Astrocyte (in vitro differentiated cells and primary cell): ENCODE measurements at places on chromosomes 3 and 15. TPM values are rescaled to one million over a fixed set of nuclear protein-coding genes. Genes with fewer than 3 reads are reported as not detected.

DNA sequence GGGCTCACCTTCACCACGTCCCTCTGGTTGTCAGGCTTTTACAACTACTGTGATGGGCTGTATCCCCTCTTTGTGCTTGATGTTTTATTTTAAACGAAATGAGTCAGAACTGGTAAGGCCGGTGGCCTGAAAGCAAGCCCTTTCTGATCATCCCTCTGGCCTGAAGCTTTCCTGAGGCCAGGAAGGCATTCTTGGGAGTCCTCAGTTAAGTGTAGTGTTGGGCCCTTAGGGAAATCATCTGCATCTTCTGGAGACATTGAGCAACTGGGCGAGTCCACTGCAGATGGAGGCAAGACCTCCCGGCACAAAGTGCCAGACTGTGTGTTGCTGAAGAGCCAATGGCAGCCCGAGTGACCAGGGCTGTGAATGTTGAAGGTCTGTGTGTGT lies 33.0 kb upstream of the AMOTL2 start:
- no peaks in the 10 kb centered on the region for H3K36me3 ChIP-seq
- no peak overlapping the region for H3K27ac ChIP-seq
- no peak for DNase-seq
- H3K4me3 ChIP-seq: peak overlapping the region; percentile 57
- H3K4me1 ChIP-seq: peaks cover 14% of the 10 kb centered on the region

The CCR8 gene
- total RNA-seq: not detected in 2 replicates

The PLS1 gene
- total RNA-seq: 6.0 and 7.8 TPM in 2 replicates

- H3K36me3 ChIP-seq: no peaks in the 10 kb centered on the region
- no peak overlapping the region for H3K27ac ChIP-seq
- DNase-seq: no peak
- no peak overlapping the region for H3K4me3 ChIP-seq
- no peaks in the 10 kb centered on the region for H3K27me3 ChIP-seq
Measured at GRCh38 chr3:30819067-30819798, 75.2 kb downstream of the GADL1 start.

The MYO5A gene
- 47.6 and 47.7 TPM in 2 replicates for total RNA-seq

- H3K27ac ChIP-seq: no peak overlapping the region
- no peak overlapping the region for H3K4me3 ChIP-seq
- H3K4me1 ChIP-seq: peaks cover 8% of the 10 kb centered on the region
- H3K36me3 ChIP-seq: peaks cover 4% of the 10 kb centered on the region
- H3K27me3 ChIP-seq: no peaks in the 10 kb centered on the region
Measured at GRCh38 chr15:89128320-89129122, 40.3 kb downstream of the ABHD2 start.

GRCh38 chr3:128931046-128931445 lies 51.6 kb downstream of the ACAD9 start:
- H3K4me3 ChIP-seq: no peak overlapping the region
- H3K27ac ChIP-seq: no peak overlapping the region
- no peaks in the 10 kb centered on the region for H3K4me1 ChIP-seq
- H3K27me3 ChIP-seq: peaks cover 5% of the 10 kb centered on the region
- DNase-seq: no peak

The RAD18 gene
- total RNA-seq: 6.0 and 6.5 TPM in 2 replicates

DNA sequence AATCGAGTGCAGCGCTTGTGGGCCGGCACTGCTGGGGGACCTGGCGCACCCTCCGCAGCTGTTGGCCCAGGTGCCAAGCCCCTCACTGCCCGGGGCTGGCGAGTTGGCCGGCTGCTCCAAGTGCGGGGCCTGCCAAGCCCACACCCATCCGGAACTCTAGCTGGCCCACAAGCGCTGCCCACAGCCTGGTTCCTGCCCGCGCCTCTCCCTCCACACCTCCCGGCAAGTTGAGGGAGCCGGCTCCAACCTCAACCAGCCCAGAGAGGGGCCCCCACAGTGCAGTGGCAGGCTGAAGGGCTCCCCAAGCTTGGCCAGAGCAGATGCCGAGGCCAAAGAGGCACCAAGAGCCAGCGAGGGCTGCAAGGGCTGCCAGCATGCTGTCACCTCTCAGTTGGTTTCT lies 73.4 kb downstream of the PLXNA1 start:
- DNase-seq: no peak
- no peak overlapping the region for H3K27ac ChIP-seq
- H3K27me3 ChIP-seq: peaks cover 2% of the 10 kb centered on the region
- H3K4me3 ChIP-seq: no peak overlapping the region

GRCh38 chr3:38966811-38967692 lies 84.7 kb downstream of the SCN11A start:
- no peak overlapping the region for H3K27ac ChIP-seq
- H3K36me3 ChIP-seq: no peaks in the 10 kb centered on the region
- H3K27me3 ChIP-seq: no peaks in the 10 kb centered on the region

DNA sequence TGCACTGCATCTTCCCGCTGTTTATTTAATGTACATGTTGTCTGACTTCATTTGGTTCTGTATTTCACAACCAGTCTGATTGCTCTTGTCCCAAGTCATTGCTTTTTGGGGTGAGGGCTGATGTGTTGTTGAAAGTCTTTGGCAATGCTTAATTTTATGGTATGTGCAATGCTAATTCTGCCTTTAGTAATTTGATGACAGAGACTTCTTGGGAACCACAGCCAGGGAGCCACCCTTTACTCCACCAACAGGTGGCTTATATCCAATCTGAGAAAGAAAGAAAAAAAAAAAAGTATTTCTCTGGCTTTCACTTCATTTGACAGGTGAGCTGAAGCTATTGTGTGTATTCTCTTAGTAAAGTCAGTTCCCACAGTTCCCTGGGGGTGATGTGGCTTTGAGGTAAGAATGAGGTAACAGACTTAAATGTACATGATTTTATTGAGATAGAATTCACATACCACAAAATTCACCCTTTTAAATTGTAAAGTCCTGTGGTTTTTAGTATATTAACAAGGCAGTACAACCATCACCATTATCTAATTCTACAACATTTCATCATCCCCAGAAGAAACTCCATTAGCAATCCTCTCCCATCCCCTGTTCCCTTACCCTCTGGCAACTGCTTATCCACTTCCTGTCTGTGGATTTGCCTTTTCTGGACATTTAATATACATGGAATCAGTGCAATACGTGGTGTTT lies 97.3 kb downstream of the SLCO3A1 start:
- H3K36me3 ChIP-seq: no peaks in the 10 kb centered on the region
- DNase-seq: peak; percentile 39
- peaks cover 10% of the 10 kb centered on the region for H3K4me1 ChIP-seq
- H3K4me3 ChIP-seq: no peak overlapping the region
- no peaks in the 10 kb centered on the region for H3K27me3 ChIP-seq
- H3K27ac ChIP-seq: no peak overlapping the region

GRCh38 chr3:68861521-68861920 lies 70.8 kb downstream of the TAFA4 start:
- no peaks in the 10 kb centered on the region for H3K36me3 ChIP-seq
- H3K4me3 ChIP-seq: no peak overlapping the region
- H3K4me1 ChIP-seq: no peaks in the 10 kb centered on the region
- H3K27ac ChIP-seq: no peak overlapping the region

DNA sequence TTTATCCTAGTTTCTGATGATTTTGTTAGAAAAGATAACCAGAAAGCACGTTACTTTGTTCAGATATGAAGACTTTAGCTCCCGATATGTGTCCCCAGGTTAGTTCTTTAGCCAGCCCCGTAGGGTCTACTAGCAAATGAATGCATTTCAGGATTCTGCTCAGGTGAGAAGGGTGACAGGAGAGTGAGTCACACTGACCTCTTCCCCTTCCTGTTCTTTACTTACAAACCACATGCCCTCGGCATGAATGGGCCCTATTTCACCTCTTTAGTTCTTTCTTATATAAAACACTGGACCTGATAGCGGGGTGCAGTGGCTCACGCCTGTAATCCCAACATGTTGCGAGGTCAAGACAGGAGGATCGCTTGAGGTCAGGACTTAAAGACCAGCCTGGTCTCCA lies 98.4 kb downstream of the SLC49A4 start:
- no peak for DNase-seq
- peaks cover 5% of the 10 kb centered on the region for H3K27me3 ChIP-seq
- H3K4me3 ChIP-seq: no peak overlapping the region

GRCh38 chr3:9292516-9292915 lies 43.1 kb upstream of the SRGAP3 start:
- H3K4me1 ChIP-seq: no peaks in the 10 kb centered on the region
- H3K4me3 ChIP-seq: no peak overlapping the region
- no peak for DNase-seq
- H3K36me3 ChIP-seq: no peaks in the 10 kb centered on the region
- no peak overlapping the region for H3K27ac ChIP-seq

GRCh38 chr3:8486936-8487335 lies 14.7 kb upstream of the LMCD1 start:
- peaks cover 49% of the 10 kb centered on the region for H3K4me1 ChIP-seq
- no peak for DNase-seq
- no peaks in the 10 kb centered on the region for H3K27me3 ChIP-seq

GRCh38 chr3:25902586-25902985 lies 112.7 kb downstream of the OXSM start:
- H3K27ac ChIP-seq: no peak overlapping the region
- no peaks in the 10 kb centered on the region for H3K4me1 ChIP-seq
- no peak for DNase-seq
- H3K27me3 ChIP-seq: no peaks in the 10 kb centered on the region
- no peaks in the 10 kb centered on the region for H3K36me3 ChIP-seq

DNA sequence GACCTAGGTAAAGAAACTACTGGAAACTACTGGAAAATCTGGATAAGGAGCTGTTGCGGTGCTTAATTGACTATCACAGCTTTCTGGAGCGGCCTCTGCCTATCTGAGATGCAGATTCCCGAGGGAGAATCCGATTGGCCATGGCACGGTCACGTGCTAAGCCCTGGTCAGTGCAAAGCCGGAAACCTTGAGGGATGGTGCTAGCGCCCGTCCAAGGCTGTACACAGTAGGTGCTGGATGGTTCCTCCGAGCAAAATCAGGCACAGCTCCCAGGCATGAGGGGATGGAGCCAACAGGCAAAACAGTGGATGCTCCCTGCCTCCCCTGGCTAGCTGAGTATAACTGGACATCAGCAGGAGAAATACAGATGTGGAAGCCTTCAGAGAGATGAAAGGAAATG lies 238.7 kb upstream of the HES1 start:
- H3K4me3 ChIP-seq: no peak overlapping the region
- DNase-seq: no peak
- H3K27me3 ChIP-seq: peaks cover 27% of the 10 kb centered on the region
- H3K27ac ChIP-seq: no peak overlapping the region
- no peaks in the 10 kb centered on the region for H3K36me3 ChIP-seq

DNA sequence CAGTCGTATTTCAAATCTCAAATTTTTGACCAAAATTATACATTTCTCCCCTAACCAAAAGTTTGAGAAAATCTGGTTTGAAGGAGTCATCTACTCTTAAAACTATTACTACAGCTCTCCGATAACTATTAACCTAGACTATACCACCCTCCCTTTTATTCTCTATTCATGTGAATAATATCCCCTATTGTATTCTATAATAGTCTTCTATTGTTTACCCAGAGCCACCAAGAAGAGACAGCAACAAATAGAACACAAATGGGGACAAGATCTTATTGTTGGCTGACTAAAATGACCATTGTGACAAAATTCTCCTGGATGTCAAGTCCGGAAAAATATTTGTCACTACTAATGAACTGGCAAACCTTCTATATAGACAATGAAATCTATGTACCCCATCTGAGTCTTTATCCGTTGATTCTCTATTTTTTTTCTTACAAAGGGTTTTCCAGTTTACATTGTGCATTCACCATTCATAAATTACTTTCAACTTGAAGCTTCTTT lies 618.0 kb downstream of the CADM2 start:
- DNase-seq: no peak
- H3K27ac ChIP-seq: no peak overlapping the region
- no peak overlapping the region for H3K4me3 ChIP-seq
- no peaks in the 10 kb centered on the region for H3K4me1 ChIP-seq

The DHX36 gene
- 68.9 and 70.4 TPM in 2 replicates for total RNA-seq

DNA sequence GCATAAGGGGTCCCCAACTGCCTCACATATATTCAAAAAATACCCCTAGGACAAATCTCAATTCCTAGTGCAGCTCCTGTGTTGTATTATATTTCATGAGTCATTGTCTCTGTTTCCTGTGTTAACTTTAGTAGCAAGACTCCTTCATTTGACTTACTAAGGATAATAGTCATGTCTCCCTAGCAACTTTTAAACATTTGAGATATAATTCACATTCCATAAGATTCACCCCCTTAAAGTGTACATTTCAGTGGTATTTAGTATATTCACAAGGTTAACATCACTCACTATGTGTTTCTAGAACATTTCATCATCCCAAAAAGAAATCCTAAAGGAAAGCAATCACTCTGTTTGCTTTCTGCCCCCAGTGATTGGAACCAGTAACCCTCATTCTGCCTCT lies 121.3 kb upstream of the WNT7A start:
- H3K4me3 ChIP-seq: no peak overlapping the region
- DNase-seq: no peak
- no peaks in the 10 kb centered on the region for H3K27me3 ChIP-seq

The TTC23 gene
- 20.2 and 22.1 TPM in 2 replicates for total RNA-seq
